ENCODE measurements at places on chromosomes 4 and X.

GRCh38 chrX:139787601-139788000, 79.6 kb upstream of the MCF2 start:
- no peak for DNase-seq

DNA sequence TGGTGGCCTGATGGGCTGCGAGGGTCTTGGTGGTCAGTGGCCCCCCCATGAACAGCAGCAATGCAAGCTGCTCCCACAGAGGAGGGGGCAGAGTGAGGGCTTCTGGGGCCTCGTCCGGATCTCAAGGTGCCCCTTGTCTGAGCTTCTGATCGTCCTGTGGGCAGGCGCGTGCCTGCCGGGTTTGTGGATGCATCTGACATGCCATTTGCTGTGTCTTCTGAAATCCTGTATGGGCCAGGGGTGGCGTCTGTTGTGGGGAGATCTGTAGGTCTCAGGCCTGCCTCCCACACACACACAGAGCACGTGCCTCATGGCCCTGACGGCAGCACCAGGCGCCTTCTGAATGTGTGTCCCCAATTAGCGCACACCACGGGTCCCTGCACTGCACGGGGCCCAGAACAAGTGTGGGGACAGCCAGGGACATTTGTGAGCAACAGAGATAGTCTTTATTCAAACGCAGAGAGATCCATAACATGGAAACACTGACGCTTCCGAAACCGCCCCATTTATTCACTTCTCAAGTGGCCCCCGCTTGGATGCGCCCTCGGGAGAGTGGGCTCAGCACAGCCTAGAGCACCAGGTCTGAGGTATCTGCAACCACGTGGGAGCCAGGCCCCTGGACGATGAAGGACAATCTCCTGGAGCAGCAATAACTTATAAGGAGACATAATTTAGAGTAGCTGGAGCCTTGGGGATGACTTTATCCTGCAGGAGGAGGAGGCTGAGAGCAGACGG, 5.7 kb downstream of the SPON2 start:
- no peak for DNase-seq

DNA sequence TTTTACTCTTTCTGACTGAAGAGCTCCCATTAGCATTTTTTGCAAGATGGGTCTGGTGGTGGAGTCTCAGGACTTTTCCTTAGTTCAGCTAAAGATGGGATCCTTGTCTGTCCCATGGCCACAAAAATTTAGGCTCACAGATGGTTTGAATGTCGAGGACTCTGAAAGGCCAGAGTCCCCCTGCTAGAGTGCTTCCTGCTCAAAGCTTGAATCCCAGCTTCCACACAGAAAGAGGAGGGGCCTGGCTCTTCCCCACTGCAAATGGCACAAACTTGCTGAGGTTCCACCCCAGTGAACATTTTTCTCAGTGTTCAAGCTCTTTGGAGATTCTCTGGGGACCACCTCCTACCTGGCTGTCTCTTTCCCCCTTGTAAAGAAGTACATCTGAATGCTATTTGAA, 64.7 kb upstream of the UGT2B15 start:
- DNase-seq = no peak

DNA sequence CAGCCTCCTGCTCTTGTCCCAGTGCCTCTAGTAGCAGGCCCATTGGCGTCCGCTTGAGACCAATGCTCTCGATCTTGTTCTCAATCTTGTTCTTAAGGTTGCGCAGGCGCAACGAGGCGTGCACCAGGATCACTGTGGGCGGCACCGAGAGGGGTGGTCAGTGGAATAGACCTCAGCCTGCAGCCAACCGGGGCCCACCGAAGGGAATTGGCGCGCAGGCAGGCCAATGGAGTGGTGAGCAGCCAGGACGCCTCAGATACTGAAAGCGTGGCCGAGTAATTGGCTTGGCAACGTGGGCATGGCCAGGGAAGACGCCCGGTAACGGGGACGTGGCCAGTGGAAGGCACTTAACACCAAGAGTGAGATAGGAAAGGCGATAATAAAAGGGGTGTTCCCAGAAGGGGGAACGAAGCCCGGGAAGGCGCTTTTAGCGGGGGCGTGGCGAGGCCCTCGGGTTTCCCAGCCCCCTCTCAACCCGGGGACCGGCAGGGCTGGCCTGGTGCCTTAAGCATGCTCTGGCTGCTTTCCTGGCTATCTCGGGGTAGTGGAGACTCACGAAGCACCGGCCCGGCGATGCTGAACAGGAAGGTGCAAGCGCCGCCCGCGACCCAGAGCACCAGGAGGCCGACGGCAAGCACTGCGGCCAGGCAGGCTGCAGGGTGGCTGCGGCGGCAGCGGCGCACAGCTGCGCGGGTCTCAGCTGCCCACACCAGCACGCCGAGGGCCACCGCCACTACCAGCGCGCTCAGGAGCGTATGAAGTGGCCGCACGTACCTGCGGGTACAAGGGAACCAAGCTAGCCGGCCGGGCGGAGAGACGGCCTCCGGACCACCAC, 1.7 kb downstream of the PRAF2 start:
- no peak for DNase-seq

DNA sequence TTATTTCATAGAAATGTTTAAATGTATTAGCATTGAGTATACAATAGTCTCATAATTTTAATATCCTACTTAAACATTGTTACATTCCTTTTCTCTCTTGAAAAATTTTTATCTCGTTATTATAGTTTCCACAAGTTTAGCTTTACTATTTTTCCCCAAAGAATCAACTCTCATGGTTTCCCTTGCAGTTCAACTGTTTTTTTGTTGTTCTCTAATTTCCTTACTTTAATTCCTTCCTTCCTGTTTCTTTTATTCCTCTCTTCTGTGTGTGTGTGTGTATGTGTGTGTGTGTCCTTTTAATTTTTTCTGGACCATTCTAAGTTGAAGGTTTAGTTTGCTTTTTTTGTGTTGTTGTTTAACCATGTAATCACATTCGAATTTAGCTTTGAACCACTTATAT, 171.1 kb downstream of the GASK1B start:
- no peak for DNase-seq

DNA sequence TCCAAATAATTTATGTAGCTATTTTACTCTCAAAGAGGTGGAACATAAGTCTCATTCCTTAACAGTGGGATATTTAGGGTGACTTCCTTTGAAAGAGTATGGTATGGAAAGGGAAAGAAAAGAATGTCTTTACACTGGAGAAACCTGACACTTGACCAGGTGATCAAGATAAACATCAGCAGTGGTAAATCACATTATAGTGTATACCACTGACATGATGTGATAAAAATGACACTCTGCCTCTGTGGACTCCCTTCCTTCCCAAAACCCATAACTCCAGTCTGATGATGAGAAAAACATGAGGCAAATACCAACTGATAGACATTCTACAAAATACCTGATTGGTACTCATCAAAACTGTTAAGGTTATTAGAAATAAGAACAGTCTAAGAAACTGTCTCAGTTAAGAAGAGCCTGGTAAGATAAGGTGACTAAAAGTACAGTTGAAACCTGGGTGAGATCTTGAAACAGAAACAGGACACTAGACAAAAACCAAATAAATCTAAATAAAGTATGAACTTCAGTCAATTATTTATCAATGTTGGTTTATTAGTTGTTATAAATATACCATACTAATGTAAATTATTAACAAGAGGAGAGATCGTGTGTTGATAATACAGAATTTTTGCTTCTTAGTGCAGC, 144.2 kb upstream of the PCDH18 start:
- DNase-seq = no peak

DNA sequence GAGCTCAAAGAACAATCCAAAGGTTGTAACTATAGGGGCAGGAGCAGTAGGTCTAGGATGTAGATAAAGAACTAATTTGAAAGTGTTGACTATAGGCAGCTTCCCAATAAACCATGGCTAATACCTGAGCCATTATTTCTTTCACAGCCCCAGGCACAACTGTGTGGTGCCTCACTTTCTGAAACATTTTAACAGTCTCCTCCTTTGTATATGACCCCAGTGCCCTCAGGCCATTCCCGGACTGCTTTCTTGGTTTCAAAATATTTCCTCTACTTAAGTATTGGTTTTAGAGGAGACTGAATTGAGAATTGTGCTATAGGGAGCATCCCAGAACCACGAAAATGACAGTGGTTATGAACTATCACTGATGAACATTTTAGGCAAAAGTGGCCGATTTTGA, 728.7 kb downstream of the IL1RAPL1 start:
- DNase-seq = no peak

- no peak for DNase-seq
Observed at GRCh38 chrX:150463566-150463965, 100.4 kb downstream of the MAMLD1 start.

- DNase-seq = no peak
Observed at GRCh38 chrX:154061801-154062200, 35.7 kb downstream of the MECP2 start.

- DNase-seq = no peak
Observed at GRCh38 chrX:68196939-68197791, 236.1 kb downstream of the OPHN1 start.

DNA sequence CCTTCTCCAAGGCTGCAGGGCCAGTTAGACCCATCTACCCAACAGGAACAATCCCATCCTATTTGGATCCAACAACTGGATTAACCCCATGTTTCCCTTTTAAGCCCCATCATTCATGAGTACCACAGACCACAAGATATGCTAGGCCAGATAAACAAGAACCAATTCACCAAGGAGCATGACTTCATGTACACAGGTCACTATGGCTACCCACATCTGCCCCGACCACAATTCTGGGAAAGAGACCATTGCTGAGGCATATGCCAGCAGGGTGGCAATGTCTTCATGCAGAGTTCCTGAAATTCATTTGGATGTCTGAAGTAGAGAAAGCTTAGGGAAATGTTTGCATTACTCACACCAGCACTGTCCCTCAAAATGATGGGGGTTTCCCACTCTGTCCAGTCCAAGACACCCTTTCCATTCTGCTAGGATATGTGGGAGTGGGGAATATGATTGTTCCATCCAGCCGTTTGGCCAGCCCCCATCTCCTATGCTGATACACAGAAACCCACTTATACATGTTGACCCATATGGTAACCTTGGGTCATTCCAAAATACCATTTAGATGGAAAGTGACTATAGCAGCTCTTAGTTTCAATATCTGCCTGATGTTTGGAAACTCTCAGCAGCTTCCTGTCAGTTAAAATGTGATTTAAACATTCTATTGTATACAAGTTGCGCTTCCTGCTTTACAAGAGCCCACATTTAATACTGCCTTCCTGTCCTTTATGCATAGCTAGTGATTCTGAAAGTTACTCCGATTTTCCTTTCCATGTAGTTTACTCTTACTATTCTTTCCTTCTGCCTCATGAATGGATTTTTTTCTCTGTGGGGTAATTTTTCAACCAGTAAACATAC, 129.0 kb downstream of the AMMECR1 start:
- no peak for DNase-seq

DNA sequence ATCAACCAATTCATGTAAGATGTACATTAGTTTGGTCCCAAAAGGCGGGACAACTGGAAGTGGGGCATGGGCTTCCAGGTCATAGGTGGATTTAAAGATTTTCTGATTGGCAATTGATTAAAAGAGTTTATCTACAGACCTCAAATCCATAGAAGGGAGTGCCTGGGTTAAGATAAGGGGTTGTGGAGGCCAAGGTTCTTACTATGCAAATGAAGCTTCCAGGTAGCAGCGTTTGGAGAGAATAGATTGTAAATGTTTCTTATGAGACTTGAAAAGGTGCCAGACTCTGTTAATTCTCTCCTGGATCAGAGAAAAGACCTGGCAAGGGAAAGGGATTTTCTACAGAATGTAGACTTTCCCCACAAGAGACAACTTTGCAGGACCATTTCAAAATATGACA, 2.4 kb downstream of the MGST2 start:
- DNase-seq = no peak

DNA sequence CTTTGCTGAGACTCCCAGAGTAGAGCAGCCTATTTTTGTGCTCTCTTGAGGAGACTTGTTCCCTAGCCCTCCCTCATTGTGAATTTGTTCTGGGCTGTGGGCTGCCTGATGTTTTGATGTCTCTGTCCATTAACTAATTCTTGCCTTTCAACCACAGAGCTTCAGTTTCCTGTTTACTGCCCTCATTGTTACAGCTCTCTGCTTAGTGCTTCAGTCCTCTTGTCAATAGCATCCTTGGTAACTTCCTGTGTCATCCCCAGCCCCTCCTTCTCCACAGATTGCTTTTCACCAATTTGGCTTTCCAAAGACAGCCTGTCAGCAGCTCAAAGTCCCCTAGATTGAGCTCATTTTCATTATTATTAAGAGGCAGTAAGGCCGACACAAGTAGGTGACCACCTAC, 69.9 kb downstream of the COX7B2 start:
- no peak for DNase-seq

- no peak for DNase-seq
Observed at GRCh38 chr4:47553329-47554125, 68.5 kb downstream of the ATP10D start.

GRCh38 chr4:76311896-76312331, 5.4 kb downstream of the STBD1 start:
- DNase-seq = no peak

GRCh38 chrX:53263597-53264094, 17.7 kb downstream of the IQSEC2 start:
- no peak for DNase-seq

DNA sequence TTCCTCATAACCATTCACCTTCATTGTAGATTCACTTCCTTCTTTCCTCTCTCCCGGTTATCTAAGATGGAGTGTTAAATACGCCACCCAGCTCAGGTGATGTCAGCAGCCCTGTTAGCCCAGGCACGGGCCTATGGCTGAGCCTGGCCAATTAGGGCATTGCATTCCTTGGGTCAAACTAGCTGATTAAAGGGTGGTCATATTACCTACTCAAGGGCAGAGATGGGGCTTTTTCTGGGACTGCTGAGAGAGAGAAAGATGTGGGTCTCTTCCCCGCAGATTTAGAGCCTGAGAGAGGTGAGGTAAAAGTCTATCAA, 39.9 kb upstream of the AFAP1 start:
- DNase-seq = no peak

DNA sequence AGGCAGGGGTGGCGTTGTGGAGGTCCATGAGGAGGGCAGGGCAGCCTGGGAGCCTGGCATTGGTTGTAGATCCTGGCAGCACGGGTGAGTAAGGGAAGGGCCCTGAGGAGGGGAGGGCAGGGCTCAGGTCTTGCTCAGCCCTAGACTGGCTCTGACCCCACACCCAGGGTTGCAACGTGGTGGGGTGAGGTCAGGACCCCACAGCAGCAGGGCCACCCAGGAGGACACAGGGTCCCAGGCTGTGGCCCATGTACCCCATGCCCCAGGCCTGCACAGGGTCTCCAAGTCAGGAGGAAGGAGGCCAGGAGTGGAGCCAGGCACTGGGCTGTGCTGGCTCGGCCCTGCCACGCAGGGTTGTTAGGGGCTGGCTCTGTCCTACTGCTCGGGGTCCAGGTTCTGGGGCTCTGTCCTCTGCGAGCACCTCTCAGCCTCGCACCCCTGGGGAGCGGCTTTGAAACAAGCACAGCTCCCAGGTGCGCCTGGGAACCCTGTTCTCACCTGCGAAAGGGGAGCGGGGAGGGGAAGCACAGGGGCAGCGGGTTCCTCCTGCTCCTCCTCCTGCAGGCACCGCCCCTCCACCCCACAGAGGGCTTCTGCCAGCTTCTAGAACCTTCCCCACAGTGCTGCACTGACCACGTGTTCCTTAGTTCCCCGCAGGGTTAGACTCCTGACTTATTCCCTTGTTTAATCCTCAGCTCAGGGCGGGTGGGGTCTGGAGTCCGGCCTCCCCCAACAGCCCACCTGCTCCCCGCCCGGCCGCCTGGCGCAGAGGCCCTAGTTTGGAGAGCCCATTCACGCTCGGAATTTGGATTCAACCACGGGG, 20.4 kb downstream of the MSANTD1 start:
- no peak for DNase-seq
